ENCODE measurements at places on chromosomes 1 and 21.

- no peak for DNase-seq
Observed at GRCh38 chr21:43331962-43332828, 94.7 kb downstream of the SIK1 start.

DNA sequence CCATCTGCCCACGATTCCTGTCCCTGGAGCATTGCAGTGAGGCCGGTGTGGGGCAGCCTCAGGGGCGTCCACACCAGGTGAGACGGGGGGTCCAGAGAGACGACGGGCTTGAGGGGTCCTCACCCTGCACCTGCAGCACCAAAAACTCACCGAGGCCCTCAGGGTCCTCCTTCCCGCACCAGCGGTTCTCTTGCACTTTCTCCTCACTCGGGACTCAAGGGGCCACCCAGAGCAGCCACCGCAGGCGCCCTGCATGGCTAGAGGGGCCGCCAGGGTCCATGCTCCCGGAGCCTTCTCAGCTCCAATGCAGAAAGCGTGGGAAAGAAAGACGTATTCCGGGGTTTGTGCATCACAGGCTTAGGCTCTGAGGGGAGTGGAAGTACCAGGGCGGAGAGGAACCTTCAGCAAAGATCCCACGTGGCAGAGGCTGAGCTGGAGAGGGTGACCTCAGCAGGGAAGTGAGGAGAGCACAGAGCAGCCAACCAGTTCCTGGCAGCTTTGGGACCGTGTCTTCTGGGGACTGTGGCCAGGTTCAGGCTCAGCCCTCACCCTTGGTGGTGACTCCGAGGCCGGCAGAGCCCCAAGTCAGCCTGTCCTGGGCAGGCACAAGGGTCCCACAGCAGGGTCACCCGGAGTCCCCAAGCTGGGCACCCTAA lies 19.5 kb upstream of the COL6A2 start:
- DNase-seq, result no peak

- no peak for DNase-seq
Observed at GRCh38 chr1:231933711-231934626, 307.4 kb downstream of the DISC1 start.

DNA sequence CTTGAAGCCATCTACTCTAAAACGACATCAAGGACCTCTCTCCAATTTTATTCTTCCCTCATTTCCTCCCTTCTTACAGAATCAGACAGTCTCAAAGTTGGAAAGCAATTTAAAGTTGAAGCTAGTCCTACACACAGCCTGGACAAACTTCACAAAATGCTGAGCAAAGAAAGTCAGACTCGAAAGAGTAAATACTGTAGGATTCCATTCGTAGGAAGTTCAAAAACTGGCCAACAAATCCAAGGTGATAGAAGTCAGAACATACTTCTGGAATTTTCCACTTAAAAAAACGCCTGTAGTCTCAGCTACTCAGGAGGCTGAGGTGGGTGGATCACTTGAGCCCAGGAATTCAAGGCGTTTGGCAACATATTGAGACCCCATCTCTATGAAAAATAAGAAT lies 19.6 kb downstream of the SYF2 start:
- DNase-seq, result no peak

- DNase-seq, result no peak
Observed at GRCh38 chr1:24130385-24130784, 12.6 kb downstream of the IL22RA1 start.

Measured in T-helper 2 cell treated with Interferon-gamma antibody and Interleukin-4, amounts not matched to agents 5 μg/mL and 100 μg/mL, for 36 hours (primary cell).